ENCODE measurements at places on chromosomes 6 and 20.
A peak's percentile ranks its signal among the peaks of the same experiment; 100 is the strongest.

DNA sequence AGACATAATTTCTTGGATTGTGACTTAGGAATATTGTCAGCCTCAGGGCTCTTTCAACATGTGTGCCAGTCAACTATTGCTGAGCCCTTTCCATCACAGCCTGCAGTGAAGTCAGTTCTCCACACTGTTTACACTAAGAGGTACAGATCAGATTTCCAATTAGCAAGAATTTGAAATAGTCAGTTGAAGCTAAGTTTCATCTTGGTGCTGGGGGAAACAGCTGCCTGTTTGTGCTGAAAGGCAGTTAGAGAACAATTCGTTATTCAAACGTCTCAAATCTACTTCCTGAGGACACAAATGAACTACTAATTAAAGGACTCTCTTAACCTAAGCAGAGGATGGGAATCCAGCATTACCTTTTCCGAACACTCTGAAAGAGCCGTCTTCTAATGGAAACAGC is 25.9 kb downstream of the ADGRF1 start:
- H3K27ac ChIP-seq = no peak overlapping the region
- H3K36me3 ChIP-seq = no peaks in the 10 kb centered on the region
- H3K4me3 ChIP-seq = no peak overlapping the region
- no peak for DNase-seq
- no peaks in the 10 kb centered on the region for H3K4me1 ChIP-seq
- H3K27me3 ChIP-seq = no peaks in the 10 kb centered on the region

DNA sequence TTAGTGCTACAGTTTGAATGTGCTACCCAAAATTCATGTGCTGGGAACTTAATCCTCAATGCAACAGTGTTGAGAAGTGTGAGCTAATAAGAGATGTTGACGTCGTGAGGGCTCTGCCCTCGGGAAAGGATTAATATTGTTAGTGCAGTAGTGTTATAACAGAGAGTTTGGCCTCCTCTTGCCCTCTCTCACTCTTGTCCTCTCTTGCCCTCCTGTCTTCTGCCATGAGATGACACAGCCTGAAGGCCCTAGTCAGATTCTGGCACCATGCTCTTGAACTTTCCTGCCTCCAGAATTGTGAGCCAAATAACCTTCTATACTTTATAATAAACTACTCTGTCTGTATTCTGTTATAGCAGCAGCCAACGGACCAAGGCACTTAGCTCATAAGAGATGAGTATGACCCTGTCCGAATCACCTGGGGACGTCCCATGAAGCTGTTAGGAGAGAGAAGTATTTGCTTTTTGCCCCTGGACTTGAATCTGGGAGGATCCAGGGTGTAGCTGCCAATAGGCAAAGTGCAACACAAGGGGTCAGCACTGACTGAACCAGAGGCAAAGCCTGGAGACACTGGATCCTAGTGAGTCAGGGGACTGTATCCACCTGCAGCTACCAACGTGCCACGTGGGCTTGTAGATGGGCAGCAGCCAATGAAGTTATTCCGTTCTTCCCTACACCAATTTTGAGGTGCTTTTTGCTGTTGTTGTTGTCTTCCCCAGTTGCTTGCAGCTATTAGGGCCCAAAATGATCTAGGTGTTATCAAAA is 233.7 kb downstream of the THBS2 start:
- no peak for DNase-seq
- no peak overlapping the region for H3K27ac ChIP-seq
- H3K4me3 ChIP-seq = no peak overlapping the region
- no peaks in the 10 kb centered on the region for H3K27me3 ChIP-seq
- H3K36me3 ChIP-seq = no peaks in the 10 kb centered on the region

DNA sequence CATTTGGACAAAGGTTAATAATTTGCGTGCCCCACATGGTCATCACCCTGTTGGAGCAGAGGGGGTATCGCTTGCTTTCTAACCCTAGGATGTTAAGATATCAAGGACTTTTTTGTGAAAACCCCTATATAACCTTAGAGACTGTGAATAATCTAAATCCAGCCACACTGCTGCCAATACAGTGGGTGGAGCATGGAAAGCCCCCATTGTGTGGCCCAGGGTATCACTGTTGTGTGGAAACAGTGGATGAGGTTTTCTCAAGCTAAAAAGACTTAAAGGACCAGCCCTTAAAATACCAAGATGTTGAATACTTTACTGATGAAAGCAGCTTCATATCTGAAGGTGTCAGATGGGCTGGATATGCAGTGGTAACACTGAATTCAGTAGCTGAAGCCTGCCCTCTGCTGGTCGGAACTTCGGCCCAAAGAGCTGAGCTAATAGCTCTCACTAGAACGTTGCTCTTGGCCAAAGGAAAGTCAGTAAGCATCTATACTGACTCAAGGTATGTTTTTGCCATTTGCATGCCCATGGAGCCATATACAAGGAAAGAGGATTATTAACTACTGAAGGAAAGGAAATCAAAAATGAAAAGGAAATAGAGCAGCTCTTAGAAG is 695.2 kb downstream of the PHF3 start:
- no peak overlapping the region for H3K27ac ChIP-seq
- H3K4me3 ChIP-seq = no peak overlapping the region
- H3K36me3 ChIP-seq = no peaks in the 10 kb centered on the region
- no peak for DNase-seq
- H3K4me1 ChIP-seq = no peaks in the 10 kb centered on the region

DNA sequence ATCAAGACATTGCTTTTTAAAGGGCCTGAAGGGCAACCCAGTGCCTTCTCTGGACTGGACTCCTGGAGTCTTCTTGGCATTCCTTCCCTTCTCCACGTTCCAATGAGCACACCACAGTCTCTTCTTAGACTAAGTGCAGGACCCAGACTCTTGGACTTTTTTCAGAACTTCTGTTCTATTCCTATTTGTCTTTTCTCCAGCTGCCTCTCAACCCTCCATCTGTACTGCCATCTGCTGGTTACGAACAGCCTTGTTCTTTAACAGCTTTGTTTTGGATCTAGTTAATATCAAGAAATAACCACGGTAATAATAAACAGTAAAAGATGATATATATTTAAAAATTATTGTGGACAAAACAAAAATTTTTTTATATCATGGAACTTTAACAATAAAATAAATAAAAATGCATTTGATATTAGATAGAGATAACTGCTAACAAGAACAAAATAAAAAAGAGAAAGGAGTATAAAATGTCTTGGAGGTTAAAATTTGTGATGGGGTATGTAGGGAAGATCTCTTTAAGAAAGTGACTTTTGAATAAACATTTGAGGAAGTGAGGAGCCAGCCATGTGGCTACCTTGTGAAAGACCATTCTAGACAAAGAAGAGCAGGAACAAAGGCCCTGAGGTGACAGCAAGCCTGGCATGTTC is 105.1 kb upstream of the HCRTR2 start:
- H3K36me3 ChIP-seq = no peaks in the 10 kb centered on the region
- H3K4me3 ChIP-seq = no peak overlapping the region
- DNase-seq = peak; percentile 1
- H3K27ac ChIP-seq = no peak overlapping the region
- H3K27me3 ChIP-seq = no peaks in the 10 kb centered on the region

GRCh38 chr20:19783966-19784401 is 25.9 kb downstream of the RIN2 start:
- no peak for DNase-seq
- H3K36me3 ChIP-seq = no peaks in the 10 kb centered on the region
- H3K4me1 ChIP-seq = no peaks in the 10 kb centered on the region
- H3K27ac ChIP-seq = no peak overlapping the region

GRCh38 chr6:81856872-81857271 is 104.4 kb upstream of the TENT5A start:
- H3K4me3 ChIP-seq = no peak overlapping the region
- no peak for DNase-seq
- no peaks in the 10 kb centered on the region for H3K27me3 ChIP-seq

- no peaks in the 10 kb centered on the region for H3K4me1 ChIP-seq
- DNase-seq = no peak
- H3K27ac ChIP-seq = no peak overlapping the region
- no peaks in the 10 kb centered on the region for H3K36me3 ChIP-seq
- H3K27me3 ChIP-seq = no peaks in the 10 kb centered on the region
These were observed 20.1 kb upstream of the MTCL3 start for GRCh38 chr6:127539272-127539671.

GRCh38 chr6:10202581-10202980 is 212.3 kb downstream of the TFAP2A start:
- no peak overlapping the region for H3K4me3 ChIP-seq
- no peaks in the 10 kb centered on the region for H3K4me1 ChIP-seq
- no peak for DNase-seq
- H3K36me3 ChIP-seq = no peaks in the 10 kb centered on the region
- H3K27ac ChIP-seq = no peak overlapping the region

- H3K36me3 ChIP-seq = no peaks in the 10 kb centered on the region
- peaks cover 43% of the 10 kb centered on the region for H3K4me1 ChIP-seq
- H3K27ac ChIP-seq = peak overlapping the region; percentile 99
- no peak for DNase-seq
- no peak overlapping the region for H3K4me3 ChIP-seq
- H3K27me3 ChIP-seq = no peaks in the 10 kb centered on the region
These were observed 11.6 kb upstream of the ELOVL5 start for GRCh38 chr6:53360093-53360912.

DNA sequence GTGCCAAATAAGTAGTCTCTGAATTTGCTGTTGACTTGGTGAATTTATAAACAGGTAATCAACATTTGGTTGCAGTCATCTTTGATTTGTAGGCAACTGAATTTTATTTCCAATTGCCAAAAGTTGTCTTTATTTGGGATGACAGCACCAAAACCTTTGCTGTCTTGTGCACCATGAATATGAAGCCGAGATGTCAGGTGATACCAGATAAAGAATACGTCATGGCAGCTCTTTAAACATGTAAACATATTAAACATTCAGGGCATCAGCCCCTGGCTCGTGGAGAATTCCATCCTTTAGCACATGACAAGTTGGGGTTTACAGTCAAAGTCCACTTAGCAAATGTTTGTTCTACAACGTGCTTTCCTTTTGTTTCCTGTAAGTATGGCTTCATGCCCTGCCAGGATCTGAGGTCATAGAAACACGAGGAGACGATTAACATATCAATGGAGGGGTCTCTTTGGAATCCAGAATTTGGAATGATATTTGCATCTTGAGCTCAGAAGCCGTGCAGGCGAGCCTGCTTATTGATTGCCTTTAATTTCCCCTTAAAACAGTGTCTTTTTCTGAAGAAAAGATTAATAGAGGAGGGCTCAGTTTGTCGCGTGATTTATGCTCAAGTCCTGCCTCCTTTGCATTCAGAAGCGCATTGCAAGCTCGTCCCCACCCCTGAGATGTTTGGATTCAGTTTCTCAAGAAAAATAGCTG is 170.2 kb upstream of the ZNF217 start:
- H3K27ac ChIP-seq = no peak overlapping the region
- no peaks in the 10 kb centered on the region for H3K4me1 ChIP-seq
- no peak for DNase-seq
- H3K36me3 ChIP-seq = no peaks in the 10 kb centered on the region
- H3K4me3 ChIP-seq = no peak overlapping the region
- no peaks in the 10 kb centered on the region for H3K27me3 ChIP-seq

All from T-cell (primary cell).